AG20443 (cell line): ENCODE measurements at places on chromosomes 1 and 21.

- DNase-seq, result peak; percentile 64
Measured at GRCh38 chr1:206575165-206575893, 36.9 kb downstream of the EIF2D start.

- no peak for DNase-seq
Measured at GRCh38 chr1:202362212-202362611, 13.7 kb downstream of the PPP1R12B start.

- no peak for DNase-seq
Measured at GRCh38 chr1:233237647-233238046, 57.9 kb downstream of the PCNX2 start.

DNA sequence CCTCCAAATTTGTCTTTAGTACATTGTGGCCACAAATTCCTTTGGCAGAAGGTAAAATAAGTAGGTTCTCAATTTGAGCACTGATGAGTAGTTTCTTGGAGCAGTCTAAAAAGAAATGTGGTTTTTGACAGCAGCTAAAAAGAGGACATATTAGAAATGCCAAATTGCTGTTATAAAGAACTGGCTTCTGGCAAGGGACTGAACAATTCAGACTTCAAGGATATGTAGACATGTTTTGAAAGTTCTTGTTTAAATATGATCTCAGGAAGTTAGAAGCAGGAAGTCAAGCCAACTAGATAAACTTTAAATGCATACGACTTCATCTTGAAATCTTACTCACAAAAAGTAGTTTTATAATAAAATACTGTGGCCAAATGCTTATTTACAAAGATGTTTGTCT lies 18.8 kb downstream of the C1orf52 start:
- DNase-seq, result no peak

- no peak for DNase-seq
Measured at GRCh38 chr21:31558189-31558961, 101.1 kb upstream of the SOD1 start.

- DNase-seq, result no peak
Measured at GRCh38 chr1:239169276-239169675, 217.1 kb upstream of the CHRM3 start.

DNA sequence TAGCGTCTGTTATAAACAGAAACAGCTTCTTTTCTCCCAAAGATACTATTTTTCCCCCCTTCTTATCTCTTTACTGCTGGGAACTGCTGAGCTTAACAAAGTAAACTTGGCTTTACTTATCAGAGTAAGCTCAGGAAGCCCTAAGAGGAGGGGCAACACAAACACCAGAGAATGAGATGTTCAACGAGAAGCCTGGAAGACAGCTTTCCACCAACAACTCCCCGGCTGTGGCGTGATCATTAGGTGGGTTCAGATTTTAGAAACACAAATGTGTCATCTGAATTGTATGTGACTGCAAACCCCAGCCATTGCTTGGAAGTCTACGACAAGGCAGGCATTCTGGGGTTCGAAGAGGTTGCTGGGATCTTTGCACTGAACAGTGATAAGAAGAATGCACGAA lies 181.2 kb upstream of the ESRRG start:
- DNase-seq, result no peak

DNA sequence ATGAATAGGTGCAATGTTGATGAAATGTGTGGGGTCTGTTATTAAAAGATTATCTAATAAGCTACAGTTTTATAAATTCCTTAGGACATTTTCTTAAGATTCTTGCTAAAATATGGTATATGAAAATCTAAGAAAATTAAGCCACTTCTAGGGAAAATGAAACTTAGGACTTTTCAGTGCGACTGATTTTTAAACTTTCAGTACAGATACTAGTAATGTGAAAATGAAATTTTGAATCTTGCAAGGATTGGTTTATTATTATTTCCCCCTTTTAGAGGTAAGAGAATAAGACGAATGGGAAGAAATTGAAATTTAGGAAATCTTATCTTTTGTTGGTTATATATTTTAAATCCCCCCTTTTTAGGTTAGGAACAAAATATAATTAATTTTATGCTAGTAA lies 16.4 kb downstream of the CAPZA1 start:
- DNase-seq, result no peak

DNA sequence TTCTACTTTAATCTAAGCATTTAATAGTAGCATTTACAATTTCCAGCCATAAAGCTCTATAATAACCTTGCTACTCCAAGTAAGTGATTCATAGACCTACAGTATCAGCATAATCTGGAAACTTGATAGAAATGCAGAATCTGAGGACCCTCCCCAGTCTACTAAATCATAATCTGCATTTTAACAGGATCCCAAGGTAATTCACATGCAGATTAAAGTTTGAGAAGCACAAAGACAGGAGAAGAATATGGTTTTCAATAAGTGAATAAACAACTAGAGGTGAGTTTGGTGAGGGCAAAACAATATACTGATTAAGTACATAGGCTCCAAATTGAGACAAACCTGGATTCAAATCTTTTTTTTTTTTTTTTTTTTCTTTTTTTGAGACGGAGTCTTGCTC lies 57.4 kb downstream of the PRPF38A start:
- no peak for DNase-seq

GRCh38 chr1:176444286-176444685 lies 18.7 kb upstream of the PAPPA2 start:
- DNase-seq, result no peak
